ENCODE measurements at places on chromosomes 11 and 22.

DNA sequence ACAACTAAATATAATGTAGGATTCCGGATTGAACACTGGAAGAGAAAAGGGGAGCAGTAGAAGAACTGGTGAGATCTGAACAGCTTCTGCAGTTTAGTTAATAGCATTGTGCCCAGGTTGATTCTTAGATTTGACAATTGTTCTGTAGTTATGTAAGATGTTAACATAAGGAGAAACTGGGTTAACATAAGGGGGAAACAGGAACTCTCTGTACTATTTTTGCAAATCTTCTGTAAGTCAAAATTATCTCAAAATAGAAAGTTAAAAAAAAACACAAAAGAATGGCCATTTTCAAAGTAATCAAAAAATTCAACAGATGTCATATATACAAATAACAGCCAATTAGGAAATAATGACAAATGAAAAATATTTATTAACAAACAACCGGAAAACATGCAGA lies 18.7 kb upstream of the LRP5 start:
- no peak for DNase-seq

DNA sequence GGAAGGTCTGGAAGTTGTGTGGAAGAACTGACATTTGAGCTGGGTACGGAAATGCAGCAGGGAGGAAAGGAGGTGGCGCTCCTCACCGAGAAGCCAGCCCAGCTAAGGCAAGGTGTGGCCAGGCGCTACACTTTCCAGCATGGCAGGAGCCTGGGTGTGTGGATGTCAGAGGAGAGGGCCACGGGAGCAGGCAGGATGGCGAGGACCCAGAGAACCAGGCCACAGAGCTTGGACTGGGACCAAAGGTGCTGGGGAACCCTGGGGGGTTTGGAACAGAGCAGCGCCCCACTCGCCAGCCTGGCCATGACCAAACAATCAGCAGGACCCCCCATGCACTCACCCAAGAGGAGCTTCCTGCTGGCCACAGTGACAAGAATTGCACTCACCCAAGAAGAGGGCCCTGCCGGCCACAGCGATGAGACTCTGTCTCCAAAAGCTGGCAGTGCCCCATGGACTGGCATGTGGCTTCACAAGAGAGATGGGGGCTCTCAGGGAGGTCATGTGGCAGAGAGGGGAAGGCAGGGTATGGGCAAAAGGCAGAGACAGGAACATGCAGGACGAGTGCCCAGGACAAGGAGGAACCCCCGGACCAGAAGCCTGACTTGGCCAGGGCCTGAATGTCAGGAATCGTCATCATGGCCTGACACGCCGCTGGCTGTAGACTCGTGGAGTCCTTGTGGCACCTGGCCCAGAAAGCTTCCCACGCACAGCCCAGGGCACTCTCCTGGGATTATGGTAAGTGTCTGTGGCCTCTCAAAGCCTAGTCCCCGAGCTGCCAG lies 45.4 kb downstream of the IGF2 start:
- DNase-seq: no peak

DNA sequence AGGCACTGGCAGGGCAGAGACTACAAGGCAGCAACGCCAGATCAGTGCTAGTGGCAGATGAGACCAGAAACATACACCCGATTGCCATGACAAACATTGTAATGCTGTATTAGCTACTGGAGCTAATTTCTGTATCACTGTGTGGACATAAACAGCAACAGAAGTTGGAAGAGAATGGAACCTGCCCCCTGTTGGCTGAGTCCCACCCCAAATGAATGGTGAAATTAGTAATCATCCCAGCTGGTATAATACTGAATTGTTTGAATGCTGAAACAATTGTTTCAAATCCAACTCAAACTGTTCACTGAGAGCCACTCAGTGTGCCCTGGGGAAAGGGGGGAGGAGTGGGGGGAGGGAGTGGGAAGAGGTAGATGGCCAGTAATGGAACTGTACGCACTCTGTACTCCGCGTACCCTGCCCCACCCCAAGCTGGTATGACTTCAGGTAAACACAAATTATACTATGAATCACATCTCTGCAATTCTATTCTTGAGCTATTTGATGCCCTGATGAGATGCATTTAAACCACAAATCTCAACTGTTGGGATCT lies 11.2 kb upstream of the BIRC3 start:
- no peak for DNase-seq

GRCh38 chr11:8258784-8259183 lies 4.9 kb downstream of the LMO1 start:
- DNase-seq: no peak

DNA sequence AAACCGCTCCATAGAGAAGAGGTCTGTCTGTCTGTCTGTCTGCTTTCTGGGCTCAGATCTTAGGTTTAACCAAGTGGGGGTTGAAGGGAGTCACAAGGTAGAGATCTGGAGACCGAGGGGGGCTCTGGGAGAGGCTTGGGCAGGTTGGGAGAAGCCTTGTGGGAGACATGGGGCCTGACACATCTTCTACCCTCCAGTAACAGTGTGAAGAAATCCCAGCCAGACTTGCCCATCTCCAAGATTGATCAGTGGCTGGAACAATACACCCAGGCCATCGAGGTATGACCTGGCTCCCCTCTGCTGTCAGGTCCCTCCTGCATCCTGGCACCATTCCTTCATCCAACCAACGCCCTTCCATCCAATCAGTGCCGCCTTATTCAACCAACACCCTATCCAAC lies 7.4 kb downstream of the PRR33 start:
- no peak for DNase-seq

GRCh38 chr11:13920756-13921155 lies 41.8 kb upstream of the SPON1 start:
- DNase-seq: no peak

- DNase-seq: no peak
These were observed 49.8 kb downstream of the CLMP start for GRCh38 chr11:123145220-123145619.

DNA sequence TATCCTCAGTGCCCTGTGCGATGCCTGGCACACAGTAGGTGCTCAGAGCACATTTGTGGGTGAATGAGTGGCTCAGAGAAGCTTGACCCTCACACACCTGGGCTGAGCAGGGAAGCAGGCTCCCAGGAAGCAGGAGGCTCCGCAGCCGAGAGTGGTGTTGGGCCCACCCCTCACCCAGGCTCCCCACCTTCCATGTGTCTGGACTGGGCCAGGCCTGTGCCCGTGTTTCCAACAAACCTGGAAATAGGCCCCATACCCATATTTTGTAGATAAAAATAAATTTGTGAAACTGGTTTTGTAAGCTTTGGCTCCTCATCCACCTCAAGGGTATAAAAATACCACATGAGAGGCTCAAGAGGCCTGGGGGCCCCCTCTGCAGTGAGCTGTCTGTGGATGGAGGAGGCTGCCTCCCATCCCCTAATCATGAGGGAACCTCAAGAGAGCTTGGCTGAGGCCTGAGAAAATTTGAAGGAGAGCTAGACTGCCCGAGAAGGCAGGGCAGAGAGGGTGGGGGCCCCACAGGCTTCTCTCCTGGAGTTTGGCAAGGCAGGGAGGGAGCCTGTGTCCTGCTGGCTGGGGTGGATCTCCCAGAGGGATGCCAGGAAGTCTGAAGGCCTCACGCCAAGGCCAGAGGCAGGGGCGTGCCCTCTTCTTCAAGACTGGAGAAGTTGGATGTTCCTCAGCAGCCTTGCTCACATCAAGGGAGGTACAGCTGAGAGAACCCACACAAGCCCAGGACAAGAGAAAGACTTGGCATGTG lies 147.0 kb upstream of the NECTIN1 start:
- DNase-seq: no peak

DNA sequence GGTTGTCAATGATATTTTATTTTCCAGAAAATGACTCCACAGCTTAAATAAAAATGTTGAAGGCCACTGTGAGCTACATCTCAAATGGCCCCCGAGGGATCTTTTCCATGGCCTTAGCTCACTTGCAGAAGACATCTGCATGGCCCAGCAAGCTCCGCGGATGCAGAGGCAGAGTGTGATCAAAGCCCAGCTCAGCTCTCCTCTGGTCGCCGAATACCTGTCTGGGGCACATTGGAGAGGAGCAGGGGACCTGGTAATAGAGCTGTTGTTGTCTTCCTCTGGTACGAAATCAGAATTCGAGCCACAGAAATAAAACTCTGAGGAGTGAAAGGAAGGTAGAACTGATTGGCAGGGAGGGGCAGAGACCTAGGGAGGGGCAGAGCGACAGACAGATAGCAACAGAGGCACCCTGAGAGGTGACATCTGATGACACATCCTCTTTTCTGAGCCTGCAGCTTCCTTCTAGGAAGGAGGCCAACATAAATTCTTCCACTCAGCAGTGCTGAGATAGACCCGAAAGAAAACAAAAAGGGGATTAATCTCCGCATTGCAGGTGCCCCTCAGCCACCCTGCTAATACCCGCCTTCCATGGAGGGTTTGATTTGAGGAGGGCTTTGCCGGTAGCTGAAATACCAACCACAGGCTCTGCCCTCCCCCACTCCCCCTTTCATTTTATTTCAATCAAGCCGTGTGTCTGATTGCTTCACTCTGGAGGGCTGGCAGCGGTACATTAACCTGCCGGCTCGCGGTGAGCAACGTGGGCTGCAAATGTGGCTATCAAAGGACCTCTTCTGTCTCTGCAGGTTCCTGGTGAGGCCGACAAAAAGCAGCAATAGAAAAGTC lies 759.4 kb downstream of the OPCML start:
- DNase-seq: no peak

- no peak for DNase-seq
These were observed 51.6 kb upstream of the APOA1 start for GRCh38 chr11:116888884-116889549.

DNA sequence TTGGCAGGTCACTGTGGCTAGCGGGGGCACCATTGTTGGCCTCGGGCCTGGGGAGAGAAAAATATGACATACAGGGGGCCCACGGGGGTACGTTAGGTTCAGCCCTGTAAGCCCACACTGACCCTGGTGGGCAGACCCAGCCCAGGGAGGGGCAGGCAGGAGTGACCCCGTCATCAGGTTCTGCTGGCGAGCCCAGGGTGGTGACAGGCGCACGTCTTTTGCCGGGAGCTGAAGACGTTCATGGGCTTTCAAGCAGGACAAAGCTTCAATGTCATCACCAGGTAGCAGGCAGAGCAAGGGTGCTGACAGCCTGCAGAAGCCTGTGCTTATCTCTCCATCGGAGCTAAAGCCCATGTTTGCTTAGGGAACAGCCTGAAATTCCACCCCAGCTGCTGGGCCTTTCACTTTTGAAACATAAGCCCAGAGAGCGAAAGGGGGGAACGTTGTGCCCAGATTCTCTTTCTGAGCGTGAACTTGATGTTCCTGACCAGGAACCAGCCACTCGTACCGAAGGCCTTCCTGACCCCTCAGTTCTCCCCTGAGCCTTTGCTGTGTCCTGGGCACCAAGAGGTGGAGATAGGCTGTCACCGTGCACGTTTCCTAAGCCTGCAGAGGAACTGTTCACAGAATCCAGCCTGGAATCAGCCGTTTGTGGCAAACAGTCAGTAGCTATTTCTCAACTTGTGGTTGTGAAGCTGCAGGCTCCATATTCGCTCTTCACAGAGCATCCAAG lies 74.0 kb upstream of the ATXN10 start:
- DNase-seq: no peak

GRCh38 chr22:36911887-36912661 lies 1.4 kb upstream of the CSF2RB start:
- DNase-seq: no peak

- DNase-seq: no peak
These were observed 398 bp upstream of the FAM89B start for GRCh38 chr11:65571940-65572339.

DNA sequence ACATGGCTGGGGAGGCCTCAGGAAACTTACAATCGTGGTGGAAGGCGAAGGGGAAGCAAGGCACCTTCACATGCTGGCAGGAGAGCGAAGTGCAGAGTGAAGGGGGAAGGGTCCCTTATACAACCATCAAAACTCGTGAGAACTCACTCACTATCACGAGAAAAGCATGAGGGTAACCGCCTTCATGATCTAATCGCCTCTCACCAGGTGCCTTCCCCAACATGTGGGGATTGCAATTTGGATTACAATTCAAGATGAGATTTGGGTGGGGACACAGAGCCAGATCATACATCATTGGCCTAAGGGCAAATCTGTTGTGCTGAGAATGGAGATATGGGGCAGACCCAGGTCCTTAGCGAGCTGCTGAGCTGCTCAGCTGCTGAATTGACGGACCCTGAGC lies 13.1 kb downstream of the C1QTNF6 start:
- no peak for DNase-seq

DNA sequence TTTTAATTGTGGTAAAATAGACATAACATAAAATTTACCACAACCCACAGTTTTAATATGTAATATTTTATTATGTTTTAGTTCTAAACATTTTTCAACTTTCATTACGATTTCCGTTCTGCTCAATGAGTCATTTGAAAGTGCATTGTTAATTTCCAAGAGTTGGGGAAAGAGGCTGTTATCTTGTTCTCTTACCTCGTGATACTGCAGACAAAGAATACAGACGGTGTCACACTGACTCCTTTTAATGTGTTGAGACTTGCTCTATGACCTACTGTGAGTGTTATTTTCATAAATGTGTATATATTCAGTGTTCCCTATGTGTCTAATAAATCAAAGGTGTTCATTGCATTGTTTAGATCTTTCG lies 10.8 kb upstream of the RAC2 start:
- DNase-seq: no peak

GRCh38 chr11:130523609-130524008 lies 75.2 kb downstream of the ADAMTS15 start:
- DNase-seq: no peak

- no peak for DNase-seq
These were observed 834 bp upstream of the FADS1 start for GRCh38 chr11:61817471-61818202.

DNA sequence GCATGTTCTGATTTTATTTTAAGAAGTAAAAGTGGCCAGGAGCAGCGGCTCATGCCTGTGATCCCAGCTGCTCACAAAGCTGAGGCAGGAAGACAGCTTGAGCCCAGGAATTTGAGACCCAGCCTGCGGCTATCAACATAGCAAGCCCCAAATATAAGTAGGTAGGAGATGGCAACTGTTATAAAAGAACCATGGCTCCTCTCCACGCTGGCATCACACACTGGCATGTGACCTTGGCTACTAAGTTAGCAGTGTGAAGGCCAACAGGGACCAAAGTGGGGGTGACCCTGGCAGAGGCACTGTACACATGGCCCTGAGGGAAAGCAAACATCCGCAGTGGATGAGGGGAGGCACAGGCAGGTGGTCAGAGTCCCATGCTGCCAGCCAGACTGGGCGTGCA lies 33.0 kb downstream of the TPST2 start:
- no peak for DNase-seq

GRCh38 chr11:35005141-35005780 lies 88.8 kb downstream of the PDHX start:
- DNase-seq: no peak

DNA sequence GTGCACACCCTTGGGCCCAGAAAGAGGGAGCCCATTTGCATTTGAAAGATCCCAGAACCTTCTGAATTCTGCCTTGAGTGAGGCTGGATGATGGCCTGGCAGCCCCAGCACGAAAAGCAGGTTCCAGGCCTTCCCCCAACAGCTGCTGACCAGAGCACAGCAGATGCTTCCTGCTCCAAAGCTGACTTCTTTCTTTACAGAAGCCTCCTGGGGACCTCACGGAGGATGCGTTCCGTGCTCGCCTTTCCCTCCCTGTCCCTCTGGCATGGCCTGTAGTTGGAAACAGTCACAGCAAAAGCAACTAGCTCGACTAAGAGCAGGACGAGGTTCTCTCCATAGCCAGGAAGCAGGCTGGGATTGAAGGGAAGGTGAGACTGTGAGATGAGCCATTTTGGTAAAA lies 107.7 kb upstream of the B3GAT1 start:
- DNase-seq: no peak

Measured in cortex of kidney (tissue), 1 donor.